AG08396 (cell line): ENCODE measurements at places on chromosomes 1 and 21.

GRCh38 chr21:30963502-30963901, 74.8 kb downstream of the KRTAP19-8 start:
- DNase-seq, result no peak

- DNase-seq, result no peak
Observed at GRCh38 chr1:224525411-224526040, 90.6 kb upstream of the CNIH3 start.

GRCh38 chr21:45164838-45165237, 90.5 kb downstream of the ADARB1 start:
- DNase-seq, result no peak

DNA sequence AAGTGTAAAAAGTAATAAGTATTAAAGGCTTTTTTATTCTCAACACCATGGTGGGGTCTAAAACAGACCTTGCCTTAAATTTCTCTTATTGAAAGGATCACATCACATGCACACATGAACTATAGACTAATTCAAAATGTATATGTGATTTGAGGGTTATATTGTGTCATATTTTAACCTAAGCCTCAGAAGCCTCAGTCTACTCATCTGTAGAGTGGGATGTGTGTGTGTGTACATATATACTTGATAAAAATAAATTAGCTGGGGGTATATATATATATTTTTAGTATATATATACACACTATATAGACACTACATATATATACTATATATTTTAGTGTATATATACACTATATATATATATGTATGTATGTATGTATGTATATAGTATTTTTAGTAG, 58.8 kb downstream of the KCTD3 start:
- DNase-seq, result no peak

- peak; percentile 83 for DNase-seq
Observed at GRCh38 chr1:151130987-151131586, 15.3 kb downstream of the SEMA6C start.

GRCh38 chr1:10299151-10299550, 88.8 kb downstream of the KIF1B start:
- DNase-seq, result no peak

DNA sequence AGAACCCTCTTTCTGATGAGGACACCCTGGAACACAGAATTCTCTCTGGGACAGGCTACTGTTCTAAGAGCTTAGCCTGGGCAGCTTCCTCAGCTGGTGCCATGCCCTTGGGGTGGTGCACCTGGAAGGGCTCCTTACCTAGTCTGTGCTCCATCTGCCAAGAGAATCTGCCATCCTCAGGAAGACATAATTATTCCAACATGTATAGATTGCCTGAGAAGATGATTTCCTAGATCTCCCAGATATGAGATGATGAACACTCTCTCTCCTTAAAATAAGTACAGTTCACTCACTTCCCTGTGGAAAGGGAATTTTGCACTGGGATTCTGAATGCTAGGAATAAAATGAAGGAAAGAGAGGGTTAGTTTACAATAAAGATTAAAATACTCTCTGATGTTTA, 87.6 kb downstream of the NENF start:
- DNase-seq, result no peak

GRCh38 chr1:233025157-233025556, 74.7 kb downstream of the NTPCR start:
- DNase-seq, result no peak

- DNase-seq, result no peak
Observed at GRCh38 chr1:55741516-55741915, 526.4 kb upstream of the USP24 start.

GRCh38 chr1:46302641-46303037, 777 bp downstream of the LRRC41 start:
- peak; percentile 56 for DNase-seq

- DNase-seq, result no peak
Observed at GRCh38 chr21:22880573-22880972, 1882.4 kb downstream of the NCAM2 start.

- DNase-seq, result no peak
Observed at GRCh38 chr1:202806845-202807450, 1.3 kb downstream of the KDM5B start.

DNA sequence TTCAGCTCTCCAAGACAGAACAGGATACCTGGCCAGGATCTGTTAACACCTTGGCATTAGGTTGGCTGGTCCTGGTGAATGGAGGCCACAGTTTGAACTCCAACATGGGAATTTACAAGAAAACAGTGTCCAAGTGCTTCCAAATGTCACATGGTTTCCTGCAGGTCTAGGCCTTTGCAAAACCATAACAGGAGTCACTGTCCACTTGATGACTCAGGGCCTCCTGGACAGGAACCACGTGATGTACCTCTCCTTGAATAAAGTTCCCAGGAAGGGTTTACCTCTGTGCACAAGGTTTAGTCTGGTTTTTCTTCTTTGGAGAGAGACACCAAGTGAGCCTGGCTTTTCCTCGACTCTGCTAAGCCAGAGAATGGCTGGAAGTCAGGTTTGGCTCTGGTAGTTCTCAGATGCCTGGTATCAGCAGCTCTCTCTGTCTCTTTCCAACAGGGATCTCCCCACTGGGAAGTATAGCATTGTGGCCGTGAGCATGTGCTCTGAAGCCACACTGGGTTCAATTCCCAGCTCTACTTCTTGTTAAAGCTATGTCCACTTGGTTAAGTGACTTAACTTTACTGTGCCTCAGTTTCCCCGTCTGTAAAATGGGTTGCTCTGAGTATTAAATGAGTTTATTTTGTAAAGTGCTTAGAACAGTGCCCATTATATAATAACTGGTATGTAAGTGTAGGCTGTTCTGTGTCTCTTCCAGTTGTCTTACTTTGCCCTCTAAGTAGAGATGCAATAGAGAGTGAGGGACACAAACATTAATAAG, 27.3 kb upstream of the TMEM61 start:
- no peak for DNase-seq

DNA sequence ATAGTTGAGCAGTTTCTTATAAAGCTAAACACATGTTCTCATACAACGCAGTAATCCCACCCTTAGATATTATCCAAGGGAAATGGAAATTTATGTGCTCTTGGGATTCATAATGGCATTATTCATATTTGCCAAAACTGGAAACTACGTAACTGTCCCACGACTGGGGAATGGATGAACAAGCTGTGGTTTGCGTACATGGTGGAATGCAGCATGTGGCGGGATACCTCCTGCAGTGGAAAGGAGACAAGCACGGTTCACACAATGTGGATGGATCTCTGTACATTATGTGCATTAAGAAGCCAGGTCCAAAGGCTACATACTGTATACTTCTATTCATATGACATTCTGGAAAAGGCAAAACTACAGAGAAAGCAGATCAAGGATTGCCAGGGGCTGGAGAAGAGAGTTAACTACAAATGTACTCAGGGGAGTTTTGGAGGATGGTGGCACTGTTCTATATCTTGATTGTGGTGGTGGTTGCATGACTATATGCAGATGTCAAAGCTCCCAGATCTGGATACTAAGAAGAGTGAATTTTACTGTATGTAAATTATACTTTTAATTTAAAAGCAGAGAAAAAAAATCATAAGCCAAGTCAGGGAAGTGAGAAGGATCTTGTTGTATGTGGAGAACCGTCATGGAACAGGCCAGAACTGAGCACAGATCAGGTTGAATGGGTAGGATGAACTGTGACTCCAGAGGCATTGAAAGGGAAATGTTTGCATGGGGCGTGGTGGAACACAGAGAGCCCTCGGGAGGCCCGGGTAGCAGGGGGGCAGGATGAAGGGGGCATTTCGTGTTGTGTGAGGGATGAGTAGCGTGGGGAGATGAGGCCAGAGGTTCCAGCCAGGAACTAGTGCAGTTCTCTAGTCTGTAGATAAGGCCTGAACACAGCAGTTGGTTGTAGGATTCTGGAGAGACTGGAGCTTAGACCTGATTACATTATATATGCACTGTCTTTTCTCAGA, 90.7 kb downstream of the GALNT2 start:
- no peak for DNase-seq

DNA sequence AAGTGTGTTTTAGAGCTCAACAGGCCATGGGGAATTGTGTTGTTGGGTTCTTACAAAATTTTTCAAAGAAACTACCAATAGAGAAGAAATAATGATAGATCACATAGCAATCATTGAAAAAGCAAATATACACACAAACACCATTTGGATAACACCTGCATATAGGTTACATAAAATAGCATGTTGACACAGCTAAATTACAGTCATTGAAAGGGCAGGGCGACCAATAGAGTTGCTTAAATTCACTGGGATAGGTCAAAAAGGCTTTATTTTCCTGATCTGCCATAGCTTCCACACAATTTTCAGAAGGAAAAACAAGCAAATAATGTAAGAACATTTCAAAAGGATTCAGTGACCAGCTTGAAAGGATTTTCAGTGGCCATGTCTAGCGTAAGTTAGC, 57.9 kb upstream of the FGGY start:
- no peak for DNase-seq

- peak; percentile 23 for DNase-seq
Observed at GRCh38 chr1:227766015-227766634, 30.9 kb downstream of the SNAP47 start.

DNA sequence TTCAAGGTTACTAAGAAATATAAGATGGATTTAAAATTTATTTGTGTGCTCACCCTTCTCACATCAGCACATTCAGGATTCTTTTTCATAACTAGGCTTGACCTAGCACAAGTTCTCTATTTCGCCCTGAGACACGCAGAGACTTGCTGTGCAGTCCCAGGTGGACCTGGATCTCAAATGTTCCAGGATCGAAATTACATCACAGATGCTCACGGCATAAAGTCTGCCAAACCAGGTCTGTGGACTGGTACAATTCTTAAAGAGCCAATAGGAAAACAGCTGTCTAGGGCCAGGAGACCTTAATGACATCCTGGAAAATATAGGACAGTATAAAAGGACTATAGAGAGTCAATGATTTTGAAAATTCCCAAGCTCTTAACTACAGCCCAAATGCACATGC, 2.2 kb downstream of the PGBD5 start:
- no peak for DNase-seq

DNA sequence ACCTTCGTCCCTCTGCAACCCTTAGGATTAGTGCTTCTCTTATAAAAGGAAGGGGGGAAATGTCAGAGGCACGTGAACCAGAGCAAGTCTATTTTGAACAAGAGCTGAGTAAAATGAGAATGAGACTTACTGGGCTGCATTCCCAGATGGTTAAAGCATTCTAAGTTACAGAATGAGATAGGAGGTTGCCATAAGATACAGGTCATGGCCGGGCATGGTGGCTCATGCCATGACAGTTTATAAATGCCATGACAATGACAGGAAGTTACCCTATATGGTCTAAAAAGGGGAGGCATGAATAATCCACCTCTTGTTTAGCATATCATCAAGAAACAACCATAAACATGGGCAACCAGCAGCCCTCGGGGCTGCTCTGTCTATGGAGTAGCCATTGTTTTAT, 2.5 kb upstream of the AQP10 start:
- no peak for DNase-seq

DNA sequence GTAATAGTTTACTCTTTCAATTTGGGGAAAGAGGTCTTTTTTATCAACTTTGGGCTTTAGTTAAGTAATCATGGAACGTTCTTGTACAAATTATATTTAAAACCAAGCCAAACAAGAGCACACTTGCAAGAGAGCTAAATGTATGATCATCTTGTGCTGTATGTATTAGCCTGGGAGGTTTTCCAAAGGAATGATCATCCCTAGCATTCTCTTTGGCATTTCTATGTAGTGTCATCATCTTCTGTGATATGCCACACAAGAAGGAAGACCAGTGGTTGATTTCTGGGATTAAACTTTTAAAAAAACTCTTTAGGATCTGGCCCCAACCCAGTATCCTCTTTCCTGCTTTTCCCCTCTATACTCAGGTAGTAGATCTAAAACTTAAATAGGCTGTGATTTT, 38.4 kb upstream of the KCNQ4 start:
- DNase-seq, result peak; percentile 32

GRCh38 chr1:229980009-229980408, 87.0 kb upstream of the GALNT2 start:
- no peak for DNase-seq

DNA sequence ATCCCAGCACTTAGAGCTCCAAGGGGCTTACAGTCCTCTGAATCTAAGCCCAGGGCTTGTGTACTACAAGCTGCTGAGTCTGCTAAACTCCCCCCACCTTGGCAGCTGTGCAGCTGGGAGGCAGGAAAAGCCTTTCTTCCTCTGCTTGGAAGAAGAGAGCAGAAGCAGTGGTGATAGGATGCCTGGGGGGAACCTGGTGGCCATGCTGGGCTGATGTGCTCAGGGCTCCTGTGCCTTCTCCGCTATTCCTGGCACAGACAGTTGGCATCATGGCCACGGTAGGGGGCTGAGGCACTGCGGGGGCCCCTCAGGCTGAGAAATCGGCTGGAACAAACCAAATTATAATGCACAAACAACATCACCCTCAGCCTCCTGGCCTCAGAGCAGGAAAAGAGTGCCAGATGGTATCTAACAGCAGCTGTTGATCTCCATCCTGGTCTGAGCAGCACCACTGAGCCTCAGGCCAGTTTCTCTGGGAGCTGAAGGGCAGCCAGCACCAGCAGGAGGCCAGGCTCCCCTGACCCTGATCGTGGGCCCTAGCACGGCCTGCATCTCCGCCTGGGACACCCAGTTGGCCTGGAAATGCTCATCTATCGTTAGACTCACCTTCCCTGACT, 35.8 kb downstream of the ECE1 start:
- no peak for DNase-seq
